ENCODE measurements at places on chromosomes 2 and 18.
A peak's percentile ranks its signal among the peaks of the same experiment; 100 is the strongest.

GRCh38 chr18:8496186-8496585, 113.1 kb upstream of the RAB12 start:
- DNase-seq = no peak

DNA sequence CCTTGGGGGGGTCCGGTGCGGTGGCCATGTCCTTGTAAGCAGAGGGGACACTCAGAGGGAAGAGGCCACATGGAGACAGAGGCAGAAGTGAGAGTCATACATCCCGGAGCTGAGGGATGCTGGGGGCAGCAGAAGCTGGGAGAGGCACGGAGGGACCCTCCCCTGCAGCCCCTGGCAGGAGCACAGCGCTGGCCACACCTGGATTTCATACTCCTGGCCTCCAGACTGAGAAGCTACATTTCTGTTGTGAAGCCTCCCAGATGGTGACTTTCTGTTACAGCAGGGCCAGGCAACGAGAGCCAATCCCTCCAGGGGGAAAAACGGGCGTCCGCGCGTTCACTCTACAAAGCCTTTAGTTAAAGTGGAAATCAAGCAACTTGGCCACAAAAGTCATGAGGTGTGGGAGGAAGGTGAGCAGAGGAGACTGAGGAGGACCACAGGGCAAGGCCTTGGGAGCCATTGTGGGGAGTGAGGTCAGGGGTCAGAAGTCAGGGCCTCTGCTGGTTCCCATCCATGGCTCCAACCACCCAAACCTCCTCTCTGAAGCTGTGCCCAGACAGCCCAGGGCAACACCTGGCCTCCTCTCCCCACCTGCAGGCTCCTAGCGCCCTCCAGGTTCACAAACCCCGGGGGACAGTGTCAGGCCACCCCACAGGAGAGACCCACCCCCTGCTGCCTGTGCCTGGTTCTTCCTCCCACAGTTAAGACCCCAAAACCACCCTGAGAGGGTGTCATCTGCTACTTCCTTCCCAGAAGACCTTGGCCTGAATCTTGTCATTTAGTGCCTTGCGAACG, 4.5 kb upstream of the MBP start:
- no peak for DNase-seq

- DNase-seq = no peak
Observed at GRCh38 chr2:5938566-5938896, 246.3 kb downstream of the SOX11 start.

DNA sequence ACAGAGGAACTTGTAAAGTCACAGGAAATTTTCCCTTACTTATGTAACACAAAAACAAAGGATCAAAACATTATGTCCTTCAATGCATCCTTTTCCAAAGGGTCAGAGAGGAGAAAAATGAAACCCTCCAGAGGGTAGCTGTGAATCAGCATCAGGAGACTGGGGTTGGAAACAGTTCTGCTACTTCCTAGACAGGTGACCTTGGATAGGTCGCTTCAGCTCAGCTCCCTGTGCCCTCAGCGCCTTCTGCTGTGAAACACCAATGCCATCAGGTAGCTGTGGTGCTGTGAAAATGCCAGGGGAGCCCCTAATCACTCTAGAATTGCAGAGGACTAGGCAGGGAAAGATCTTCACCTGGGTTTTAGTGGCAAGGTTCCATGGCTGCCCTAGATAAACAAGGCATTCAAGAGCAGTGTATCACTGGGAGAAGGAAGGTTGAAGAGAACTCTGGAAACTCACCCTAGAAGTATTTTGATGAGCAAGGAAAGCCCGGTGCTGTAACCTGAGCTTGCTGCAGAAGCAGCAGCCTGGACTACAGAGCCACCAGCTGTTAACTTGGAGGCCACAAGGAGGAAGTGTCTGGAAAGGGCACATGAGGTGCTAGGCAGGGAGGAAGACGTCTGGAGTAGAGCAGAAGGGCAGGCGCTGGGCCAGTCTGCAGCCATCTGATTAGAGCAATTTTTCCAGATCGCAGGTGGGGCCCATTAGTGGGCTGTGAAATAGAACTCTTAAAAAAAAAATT, 100.7 kb upstream of the MCFD2 start:
- DNase-seq = peak; percentile 13

DNA sequence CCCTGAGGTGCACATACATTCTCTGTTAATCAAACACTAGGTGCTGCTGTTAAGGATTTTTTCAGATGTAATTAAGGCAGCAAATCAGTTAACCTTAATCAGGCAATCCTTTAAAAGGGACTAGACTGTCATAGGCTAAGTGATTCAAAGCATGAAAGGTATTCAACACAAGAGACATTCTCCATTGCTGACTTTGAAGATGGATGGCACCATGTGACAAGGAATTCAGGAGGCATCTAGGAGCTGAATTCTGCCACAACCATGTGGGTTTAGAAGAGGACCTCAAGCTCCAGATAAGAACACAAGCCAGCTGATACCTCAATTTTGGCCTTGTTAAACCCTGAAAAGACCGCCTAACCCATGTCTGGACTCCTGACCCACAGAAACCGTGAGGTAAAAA, 84.0 kb downstream of the SMAD2 start:
- no peak for DNase-seq

- DNase-seq = no peak
Observed at GRCh38 chr2:165660361-165660760, 133.7 kb downstream of the GALNT3 start.

DNA sequence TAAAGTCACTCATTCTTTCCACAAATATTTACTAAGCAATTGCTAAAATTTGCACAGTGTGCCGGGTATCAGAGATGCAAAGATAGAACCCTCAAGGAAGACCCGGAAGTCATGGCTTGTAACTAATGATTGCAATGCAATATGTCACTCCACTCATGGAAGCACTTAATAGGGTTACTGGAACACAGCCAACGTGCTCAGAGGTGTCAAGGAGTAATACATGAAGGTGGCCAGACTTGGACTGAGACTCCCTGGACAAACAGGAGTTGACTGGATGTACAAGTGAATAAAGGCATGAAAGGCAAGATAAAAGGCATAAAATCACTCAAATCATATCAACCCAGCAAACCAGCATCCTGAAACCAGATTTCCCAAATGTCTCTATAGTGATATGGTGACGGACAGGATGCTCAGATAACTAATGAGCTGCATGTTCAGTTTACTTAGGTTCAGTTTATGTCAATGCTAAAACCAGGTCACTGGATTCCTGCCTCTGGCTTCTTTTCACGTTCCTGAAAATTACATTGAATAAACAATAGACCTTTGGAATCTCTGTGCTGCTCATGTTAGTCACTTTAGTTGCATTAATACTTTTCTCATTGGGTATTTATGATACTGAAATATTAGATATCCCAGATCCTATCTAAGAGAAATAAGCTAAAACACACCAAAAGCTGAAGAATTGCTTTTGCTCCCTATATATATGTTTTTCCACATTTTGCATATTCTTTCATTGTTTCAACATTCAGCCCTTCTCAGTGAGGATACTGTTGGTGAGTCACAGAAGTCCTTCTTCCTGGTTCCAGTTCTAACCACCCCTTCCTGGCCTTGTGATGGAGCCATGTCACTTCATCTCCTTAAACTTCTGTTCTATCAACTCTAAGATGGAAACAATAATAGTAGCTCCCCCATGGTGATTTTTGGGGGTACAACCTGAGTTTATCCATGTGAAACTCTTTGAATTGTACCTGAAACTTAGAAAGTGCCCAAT, 688.9 kb upstream of the ID2 start:
- no peak for DNase-seq

- DNase-seq = no peak
Observed at GRCh38 chr2:156110890-156111289, 221.6 kb downstream of the NR4A2 start.

GRCh38 chr18:77749089-77749488, 499.4 kb downstream of the GALR1 start:
- DNase-seq = no peak

DNA sequence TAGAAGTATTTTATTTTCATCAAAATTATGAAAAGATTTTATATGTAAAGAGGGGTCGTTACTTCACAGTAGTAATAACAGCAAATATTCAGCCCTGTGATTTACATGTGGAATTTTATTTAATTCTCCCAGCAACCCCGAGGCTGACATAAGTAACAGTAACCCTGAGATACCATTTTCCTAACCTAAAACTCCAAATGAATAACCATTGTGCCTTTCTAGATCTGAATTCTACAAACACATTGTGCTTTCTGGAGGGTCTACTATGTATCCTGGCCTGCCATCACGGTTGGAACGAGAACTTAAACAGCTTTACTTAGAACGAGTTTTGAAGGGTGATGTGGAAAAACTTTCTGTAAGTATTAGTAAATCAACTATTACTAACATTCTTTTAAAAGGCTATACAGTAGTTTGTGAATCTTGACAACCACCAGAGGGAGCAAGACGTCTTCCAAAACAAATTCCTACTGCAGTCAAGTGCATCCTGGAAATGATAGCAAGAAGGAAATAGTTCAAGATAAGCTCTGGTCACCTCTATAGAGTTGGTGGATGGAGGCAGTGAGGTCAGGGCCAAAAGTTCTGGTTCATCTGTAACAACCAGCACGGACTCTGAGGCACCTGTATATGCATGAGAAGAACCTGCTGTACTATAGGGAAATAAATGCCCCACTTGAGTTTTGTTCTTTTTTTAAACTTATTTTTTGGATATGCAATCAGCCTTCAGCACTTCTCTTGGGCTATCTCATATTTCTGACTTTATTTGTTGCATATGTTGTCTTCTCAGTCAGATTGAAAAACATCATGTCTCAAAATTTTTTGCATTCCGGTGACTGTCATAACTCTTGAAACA, 37.4 kb downstream of the ACTR2 start:
- no peak for DNase-seq

DNA sequence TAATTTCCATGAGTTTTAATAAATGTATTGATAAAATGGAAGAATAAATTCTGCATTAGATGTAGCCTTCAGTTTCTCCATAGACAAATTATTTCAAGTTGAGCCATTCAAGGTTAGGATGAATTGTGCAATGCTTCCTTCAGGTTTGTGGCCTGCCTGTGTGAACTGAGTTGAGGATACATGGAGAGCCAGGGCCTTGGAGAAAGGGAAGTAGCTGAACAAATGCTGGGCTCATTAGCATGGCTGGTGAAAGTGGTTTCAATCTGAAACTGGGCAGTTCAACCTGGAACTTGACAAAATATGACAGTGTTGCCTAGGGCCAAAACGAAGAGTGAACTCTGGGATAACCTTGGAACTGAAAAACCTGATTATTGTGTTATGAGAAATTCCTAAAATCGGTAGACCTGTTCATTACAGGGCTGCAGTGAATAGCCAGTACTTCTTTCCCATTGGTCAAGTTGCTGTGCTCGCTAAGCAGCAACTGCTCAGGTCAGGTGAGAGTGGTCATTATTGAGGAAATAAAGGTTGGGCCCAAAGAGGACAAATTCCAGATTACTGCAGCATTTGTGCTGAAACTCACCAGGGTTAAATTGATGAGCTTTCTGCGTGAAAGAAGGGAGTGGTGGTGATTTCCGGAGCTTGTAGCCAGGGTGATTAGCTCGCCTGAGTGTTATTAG, 12.7 kb downstream of the INPP1 start:
- no peak for DNase-seq

GRCh38 chr2:157805519-157805918, 70.6 kb downstream of the ACVR1 start:
- DNase-seq = no peak

DNA sequence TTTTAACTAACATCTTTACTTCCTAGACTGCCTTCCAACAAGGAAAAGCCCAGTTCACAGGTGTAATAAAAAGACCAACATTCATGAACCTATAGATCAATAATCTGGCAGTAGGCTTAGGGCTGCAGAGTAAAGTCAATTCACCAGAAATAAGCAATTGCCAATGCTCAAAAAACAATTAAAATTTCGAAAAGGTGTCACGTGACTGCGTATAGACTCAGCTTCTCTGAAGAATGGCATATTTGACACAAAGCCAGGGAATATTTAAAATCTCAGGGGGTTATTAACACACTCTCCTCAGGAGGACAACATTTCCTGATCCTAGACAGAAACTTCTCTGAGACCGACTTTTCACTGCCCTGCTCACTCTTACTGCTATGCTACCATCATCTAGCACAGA, 245.2 kb upstream of the LRATD1 start:
- DNase-seq = no peak

GRCh38 chr2:219798430-219798829, 171.0 kb downstream of the SLC4A3 start:
- no peak for DNase-seq

- no peak for DNase-seq
Observed at GRCh38 chr2:850429-850828, 100.2 kb upstream of the SNTG2 start.

DNA sequence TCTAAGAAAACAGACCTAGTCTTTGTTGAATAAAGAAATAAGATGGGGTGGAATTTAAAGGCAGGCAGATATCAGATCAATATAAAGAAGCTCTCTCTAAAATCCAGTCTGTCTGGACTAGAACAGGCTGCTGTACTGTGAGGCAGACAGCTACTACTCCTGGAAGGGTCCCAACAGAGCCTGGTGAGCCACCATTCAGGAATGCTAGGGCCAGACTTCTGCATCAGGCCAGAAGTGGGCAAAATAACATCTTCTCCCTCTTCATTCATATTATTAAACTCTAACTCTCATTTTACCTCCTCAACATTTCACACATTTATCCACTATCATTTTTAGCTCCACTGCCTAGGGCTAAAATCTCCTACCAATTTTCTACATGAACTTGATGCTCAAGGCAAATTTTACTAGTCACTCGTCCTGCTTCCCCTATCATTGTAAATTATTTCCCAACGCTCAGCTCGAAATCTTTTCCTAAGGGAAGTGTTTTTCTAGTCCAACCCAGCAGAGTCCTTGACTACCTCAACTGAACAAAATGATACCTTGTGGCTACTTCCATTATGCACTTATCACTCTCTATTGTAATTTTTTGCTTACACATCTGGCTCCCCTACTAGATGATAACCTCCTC, 45.2 kb upstream of the GLS start:
- no peak for DNase-seq

GRCh38 chr2:237033536-237034060, 52.1 kb upstream of the COPS8 start:
- DNase-seq = no peak

- DNase-seq = no peak
Observed at GRCh38 chr2:160812830-160813505, 319.4 kb upstream of the RBMS1 start.

DNA sequence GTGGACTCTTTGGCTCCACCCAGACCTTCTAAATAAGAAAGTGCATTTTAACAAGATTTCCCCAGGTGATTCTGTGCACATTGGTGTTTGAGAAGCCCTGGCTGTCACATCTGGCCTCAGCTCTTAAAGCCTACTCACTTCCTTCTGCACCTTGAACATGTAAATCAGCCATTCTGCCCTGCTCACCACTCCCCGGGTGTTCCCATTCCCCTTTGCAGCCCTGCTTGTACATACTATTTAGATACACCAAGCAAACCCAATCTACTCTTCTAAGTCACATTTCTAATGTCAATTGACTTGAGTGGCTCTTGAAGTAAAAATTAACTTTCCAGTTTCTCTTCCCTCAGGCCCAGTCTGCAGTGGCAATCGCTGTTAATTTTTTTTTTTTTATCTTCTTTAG, 13.1 kb upstream of the SCN1A start:
- DNase-seq = no peak

GRCh38 chr2:98087447-98088020, 567 bp downstream of the VWA3B start:
- DNase-seq = no peak

- no peak for DNase-seq
Observed at GRCh38 chr18:48116873-48117630, 186.6 kb upstream of the SMAD2 start.

Data from T-cell (primary cell).